Activated CD8-positive, alpha-beta memory T cell treated with anti-CD3 and anti-CD28 coated beads, Interleukin-2, amount 50 U/mL, for 48 hours (primary cell): ENCODE measurements at places on chromosomes 2 and 18.
A peak's percentile ranks its signal among the peaks of the same experiment; 100 is the strongest.

DNA sequence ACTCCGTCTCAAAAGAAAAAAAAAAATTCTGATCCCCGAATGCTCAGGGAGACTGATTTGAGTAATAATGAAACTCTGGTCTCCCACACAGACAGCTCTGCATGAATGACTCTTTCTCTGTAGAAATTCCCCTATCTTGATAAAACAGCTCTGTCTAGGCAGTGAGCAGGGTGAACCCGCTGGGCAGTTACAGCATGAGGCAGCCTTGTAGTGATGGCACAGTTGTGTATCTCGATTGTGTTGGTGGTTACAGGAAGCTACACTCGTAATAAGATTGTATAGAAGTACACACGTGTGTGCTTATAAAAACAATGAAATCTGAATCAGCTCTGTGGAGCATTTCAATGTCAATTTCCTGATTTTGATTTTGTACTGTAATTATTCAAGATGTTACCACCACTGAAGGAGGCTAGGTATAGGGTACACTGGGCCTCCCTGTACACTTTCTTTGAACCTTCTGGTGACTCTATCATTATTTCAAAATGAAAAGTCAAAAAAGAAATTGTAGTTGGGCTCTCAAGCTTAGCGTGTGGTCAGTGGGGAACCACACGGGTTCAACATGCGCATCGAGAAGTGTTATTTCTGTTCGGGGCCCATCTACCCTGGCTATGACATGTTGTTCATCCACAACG is 34.9 kb upstream of the ATP8B1 start:
- peak; percentile 64 for DNase-seq

DNA sequence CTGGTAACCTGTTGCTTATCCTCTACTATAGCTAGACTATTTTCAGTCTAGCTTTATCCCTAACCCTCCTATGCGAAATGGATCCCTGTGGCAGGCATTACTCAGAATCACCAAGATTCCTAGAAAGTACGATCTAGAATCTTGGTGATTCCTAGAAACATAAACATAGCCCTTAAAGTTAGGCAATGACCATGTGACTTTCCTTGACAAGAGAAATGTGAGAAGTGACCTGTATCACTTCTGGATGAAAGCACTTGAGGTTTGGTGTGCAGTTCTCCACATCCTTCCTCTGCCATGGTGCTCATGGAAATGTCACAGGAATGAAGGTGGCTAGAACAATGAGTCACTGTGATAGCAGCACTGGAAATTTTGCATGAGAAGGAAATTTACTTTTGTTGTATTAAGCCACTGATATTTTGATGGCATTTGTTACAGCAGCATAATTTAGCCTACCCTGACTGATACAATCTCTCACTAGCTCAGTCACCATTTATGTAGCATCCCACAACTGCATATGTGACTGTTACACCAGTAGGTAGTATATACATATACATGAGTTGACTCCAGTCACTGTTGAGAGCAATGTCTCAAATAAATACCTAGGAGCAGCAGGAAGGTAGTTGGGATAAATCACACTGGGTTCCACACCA is 68.3 kb upstream of the MAPRE2 start:
- DNase-seq = no peak

DNA sequence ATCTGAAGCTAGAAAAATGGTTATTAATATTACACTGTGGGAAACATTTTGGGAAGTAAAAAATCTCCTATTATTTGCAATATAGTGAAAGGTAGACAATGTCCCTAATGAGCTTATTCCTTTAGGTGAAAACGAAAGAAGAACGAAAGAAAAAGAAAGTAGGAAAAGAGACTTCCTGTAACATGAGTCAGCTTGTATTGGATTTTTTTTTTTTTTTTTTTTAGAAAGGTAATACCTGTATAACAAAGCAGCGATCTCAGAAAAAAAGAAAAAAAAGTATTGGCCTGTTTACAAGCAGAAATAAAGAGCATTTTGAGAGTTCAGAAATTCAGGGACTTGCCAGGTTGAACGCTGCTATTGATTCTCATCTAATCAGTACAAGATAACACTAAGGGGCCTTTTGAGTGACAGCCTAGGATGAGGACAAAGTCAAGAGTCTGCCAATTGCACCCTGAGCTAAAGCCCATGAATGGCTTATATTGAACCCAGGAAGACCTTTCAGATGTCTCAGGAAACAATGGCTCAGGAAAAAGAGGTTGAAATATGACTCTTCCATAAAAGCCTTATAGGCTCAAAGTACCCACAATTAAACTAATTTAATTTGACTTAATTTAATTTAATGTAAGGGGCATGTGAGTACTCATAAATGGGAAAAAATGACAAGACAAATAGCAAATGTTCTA is 615.6 kb upstream of the CDH2 start:
- DNase-seq = no peak

DNA sequence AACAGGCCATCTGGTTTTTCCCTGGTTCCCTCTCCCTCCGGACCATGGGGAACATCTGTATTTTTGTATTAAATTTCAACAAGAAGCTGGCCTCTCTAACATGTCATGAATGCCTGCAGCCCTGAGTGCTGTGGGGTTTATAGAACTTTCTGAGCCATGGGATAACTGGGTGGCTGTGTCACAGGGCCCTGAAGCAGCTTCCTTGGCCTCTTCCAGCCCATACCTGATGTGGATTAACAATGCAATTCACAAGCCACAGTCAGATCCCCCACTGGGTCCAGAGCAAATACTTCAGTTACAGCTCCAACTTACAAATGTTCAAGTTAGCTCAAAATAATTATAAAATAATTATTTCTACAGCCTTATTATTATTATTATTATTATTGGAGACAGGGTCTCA is 307.8 kb upstream of the CELF4 start:
- DNase-seq = no peak

DNA sequence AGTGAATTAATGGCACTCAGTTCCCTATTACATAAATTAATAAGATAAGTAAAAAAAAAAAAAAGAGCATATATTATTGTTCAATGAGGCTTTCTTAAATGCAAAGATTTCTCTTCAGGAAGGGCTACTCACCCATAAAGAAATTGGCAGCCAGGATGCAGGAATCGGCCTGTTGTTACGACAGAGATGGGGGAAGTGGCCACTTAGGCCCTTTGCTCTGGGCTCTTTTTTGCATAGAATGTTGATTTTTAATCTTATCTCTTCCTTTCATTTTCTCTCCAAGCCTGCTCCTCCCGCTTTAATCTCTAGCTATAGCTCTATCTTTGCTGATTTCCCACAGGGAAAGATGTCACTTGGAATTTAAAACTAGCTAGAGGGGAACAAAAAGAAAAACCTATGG is 391.8 kb upstream of the CRIM1 start:
- DNase-seq = no peak

DNA sequence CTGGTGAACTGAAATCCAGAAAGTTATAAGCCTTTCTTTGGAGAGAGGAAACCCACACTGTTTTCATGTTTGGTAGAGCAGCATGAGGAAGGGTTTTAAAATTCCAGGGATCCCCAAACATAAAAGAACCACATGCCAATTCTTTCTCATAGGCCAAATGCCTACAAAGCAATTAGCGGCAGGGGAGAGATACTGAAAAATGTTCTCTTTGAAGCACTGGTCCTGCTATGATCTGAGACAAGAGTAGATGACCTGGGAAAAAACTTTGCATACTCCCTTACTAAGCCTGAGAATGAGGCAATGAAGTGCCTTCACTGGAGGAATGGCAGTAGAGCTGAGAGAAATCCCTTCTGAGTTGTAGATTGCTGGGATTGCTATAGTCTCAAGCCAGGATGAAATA is 1261.7 kb downstream of the DSC3 start:
- DNase-seq = no peak

DNA sequence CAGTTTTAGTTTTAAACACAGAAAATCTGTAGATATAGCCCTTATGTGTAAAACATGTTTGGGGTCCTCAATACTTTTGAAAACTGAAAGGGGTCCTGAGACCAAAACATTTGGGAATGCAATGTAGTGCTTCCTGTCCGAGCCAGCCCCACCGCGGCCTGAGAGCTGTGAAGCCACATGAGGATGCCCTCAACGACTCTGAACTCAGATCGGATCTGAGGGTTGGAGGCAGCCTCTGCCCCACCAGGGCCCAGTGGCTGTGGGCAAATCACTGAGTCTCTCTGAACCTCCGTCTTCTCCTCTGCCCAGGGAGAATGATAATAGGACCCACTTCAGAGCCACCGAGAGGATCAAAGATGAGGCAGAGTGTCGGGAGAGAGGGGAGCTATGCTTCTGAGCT is 33.4 kb upstream of the HPCAL1 start:
- DNase-seq = no peak

- DNase-seq = no peak
These were observed 78.6 kb downstream of the VWA3B start for GRCh38 chr2:98165516-98166071.

DNA sequence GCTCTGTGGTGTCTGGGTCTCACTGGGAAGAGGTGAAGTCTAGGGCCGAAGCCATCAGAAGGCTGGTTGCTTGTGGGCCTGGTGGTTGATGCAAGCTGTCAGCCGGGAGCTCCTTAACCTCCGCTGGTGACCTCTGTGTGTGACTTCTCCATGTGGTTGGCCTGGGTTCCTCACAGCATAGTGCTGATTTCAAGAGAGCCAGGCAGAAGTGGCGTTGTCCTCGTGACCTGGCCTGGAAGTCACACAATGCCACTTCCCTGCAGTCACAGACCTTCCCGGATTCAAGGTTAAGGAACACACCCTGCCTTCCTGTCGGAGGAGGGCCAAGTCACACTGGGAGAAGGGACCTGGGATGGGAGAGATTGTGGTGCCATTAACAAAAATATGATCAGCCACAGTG is 303.7 kb upstream of the HS6ST1 start:
- DNase-seq = no peak

DNA sequence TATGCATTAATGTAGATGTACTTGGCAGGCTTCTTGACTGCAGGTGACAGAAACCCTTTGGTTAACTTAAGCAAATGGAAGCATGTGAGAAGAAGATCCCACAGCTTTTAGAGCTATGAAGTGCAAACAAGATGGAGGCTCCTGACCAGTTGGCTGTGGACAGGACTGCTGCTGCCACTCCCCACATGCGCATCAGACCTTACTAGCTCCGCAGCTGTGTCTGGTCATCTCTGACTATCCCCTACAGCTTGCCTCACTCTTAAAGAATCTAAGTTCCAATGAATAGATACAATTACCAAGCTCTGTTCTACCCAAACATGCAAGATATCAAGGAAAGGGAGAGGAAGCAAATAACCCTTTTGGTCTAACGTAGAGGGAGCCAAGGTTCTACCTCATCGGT is 587.6 kb downstream of the DSC3 start:
- DNase-seq = no peak

DNA sequence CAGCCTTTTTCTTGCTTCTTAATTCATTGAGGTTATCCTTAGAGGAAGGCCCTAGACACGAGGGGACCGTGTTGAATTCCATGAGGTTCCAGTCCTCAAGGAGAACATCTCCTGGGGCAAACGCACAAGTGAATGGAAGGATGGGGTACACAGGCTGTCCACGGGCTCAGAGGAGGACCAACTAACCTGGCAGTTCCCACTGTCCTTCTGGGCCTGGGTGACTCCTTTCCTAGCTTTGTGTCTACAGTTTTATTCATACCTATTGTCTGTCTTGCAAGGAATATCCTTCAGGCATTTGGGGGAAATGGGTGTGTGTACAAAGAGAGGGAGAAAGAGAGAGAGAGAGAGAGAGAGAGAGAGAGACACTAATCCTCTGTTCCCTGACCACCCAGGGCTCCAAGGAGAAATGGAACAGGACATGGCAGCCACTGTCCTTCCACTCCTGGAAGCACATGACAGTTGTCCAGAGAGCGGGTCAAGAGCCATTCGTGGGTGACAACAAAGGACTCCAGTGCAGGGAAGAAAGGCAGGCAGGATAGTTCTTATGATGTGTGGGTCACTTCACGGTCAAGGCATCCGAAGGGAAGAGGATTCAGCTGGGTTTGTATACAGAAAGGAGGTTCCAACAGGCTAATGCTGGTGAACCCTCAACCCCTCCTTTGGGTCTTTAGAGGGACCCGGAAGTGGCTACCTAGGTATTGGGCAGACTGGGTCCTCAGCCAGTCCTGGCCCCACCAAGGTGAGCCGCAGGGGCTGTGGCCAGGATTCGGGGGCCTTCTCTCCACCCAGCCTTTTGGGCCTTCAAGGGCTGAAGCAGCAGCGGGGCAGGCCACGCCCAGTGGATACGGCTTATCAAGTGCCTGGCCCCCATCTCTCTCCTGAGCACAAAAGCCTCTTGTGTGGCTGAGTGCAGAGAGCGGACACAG is 150.6 kb downstream of the MYCN start:
- DNase-seq = no peak

- DNase-seq = no peak
These were observed 104.6 kb downstream of the RTN4 start for GRCh38 chr2:54945391-54946219.

- no peak for DNase-seq
These were observed 34.0 kb downstream of the METTL4 start for GRCh38 chr18:2537296-2537695.

DNA sequence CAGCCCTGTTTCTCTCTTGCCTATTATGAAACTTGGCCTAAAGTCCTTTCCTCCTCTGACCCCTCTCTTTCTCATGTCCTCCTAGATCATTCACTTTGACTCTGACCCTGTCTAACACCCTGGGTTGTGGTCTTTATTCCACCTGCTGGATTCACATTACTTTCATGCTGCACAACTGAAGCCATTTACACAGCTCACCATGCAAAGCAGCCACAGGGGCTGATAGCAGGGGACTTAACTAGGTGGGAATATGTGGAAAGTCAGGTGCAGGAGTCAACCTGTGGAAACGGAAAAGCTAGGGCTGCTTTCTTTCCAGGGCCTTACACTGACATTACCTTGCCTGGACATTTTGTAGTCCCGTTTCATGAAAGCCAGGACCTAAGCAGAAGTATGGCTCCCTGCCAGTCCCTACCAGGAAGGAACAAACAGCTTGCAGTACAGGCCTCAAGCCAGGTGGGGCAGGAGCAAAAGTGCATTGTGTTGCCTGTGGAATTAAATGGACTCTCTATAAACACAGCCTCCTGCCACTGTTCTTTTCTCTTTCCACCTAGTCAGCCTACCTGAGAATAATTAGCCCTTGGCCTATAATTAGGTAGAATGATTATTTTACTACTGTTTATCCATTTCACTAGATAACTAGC is 11.8 kb downstream of the MAPRE3 start:
- no peak for DNase-seq

DNA sequence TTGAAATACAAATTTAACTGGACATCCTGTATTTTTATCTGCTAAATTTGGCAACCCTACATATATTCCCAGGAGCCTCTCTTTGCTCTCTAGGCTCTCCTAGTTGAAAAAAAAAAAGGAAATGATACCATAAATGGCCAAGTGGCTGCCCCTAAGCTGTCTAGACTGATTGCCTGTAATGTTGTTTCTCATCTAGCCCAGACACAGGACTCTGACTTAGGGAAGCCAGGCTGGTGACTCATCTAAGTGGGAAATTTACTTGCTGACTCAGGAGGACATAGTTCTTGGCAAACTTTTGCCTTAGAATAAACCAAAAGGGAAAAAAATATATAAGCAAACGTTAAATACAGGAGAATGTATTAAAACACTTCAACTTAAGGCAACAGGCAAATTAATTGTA is 14.6 kb upstream of the ITGAV start:
- no peak for DNase-seq

GRCh38 chr2:121375621-121376159 is 90.7 kb upstream of the TFCP2L1 start:
- no peak for DNase-seq
